ENCODE measurements at places on chromosomes 2 and 18.

DNA sequence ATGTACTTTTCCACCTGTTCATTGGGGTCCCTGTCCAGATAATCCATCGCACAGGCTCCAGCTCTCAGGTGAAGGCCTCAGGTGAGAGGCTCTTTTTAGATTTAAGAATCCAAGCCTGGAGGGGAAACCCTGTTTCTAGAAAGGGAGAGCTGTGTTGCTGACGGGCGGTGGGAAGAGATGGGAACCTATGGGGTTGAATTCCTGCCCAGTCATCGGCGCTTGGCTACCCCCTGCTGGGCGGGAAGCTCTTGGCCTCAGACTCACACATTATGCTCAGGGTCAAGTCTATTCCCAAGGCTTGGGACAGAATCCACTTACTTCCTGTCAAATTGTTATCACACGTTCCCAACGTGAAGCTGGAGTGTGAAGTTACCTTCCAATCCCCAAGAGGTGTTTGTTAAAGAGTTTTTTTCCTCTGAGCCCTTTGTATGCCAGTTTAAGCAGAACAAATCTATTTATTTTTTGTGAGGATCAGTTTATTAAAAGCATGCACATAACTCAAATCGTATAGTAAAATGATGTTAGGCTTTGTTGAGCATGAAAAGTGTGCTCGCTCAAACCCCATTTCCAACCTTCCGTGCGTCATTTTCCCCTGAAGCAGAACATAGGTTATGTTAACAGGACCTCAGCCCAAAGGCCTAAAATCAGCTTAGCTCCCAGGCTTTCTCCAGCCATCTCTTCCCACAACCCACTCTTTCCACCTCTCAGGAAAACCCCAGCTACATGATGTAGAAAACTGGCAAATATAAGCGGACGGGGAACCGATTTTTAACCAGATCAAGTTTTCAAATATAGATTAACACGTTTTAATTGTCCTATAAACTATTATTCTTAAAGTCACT, 181.7 kb upstream of the ETAA1 start:
- DNase-seq, result peak; percentile 53

DNA sequence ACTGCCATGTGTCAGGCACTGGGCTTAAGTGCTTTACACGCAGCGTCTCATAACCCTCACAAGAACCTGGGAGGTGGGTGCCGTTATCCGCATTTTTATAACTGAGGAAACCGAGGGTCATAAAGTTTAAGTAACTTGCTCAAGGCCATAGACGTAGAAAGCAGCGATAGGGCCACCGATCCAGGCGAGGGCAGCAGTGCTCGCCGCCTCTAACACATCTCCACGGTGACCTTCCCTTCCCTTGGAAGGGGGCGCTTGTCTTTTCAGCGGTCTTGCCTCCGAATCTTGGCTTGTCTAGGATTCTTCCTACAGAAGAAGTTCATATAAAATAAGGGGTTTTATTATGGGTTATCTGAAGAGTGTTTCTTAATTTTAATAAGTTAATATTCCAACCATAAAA, 186.6 kb downstream of the GBX2 start:
- DNase-seq, result no peak

- no peak for DNase-seq
Observed at GRCh38 chr2:120231974-120232635, 8.9 kb upstream of the TMEM185B start.

- DNase-seq, result no peak
Observed at GRCh38 chr2:232681527-232681926, 15.6 kb upstream of the GIGYF2 start.

DNA sequence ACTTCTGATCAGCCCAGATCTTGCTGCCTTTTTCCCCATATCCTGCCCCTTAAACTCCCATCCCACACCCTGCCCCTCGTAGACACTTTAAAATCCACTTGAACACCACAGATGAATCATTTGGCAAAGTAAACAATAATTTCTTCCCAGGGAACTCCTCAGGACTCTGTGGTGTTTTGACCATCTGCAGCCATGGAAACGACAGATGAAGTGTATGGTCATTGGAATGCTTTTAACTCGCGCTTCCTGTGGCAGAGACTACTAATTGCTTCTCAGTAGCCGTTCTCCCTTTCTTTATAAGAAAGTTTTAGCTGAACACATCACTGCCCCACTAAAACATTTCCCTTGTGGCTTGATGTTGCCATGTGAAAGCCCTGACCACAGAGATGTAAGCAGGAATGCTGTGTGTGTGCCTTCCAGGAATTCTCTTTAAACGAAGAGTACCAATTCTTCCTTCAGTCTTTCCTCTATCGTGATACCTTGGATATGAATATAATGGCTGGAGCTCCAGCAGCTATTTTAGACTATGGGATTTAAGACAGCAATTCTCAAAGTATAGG, 92.7 kb upstream of the PARD3B start:
- DNase-seq, result no peak

- DNase-seq, result no peak
Observed at GRCh38 chr2:39202639-39203369, 41.0 kb downstream of the CDKL4 start.

DNA sequence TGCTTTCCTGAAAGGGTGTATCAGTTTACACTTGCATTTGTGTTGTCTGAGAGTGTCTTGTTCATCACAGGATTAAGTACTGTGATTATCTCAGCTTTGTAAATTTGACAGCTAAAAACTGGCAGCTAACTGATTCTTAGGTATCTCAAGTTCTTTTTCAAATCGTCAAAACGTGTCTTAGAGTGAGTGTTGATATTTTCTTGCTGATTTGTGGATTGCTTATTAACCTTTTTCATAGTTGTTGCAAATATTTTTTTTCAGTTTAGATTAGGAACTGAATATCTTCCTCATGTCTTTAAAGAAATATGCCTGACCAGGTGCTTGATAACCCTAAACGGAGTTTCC, 41.9 kb downstream of the LRRFIP1 start:
- no peak for DNase-seq

- DNase-seq, result no peak
Observed at GRCh38 chr18:31942291-31942998, 483 bp downstream of the TRAPPC8 start.

GRCh38 chr2:231680285-231680991, 27.9 kb upstream of the PTMA start:
- DNase-seq, result peak; percentile 73

DNA sequence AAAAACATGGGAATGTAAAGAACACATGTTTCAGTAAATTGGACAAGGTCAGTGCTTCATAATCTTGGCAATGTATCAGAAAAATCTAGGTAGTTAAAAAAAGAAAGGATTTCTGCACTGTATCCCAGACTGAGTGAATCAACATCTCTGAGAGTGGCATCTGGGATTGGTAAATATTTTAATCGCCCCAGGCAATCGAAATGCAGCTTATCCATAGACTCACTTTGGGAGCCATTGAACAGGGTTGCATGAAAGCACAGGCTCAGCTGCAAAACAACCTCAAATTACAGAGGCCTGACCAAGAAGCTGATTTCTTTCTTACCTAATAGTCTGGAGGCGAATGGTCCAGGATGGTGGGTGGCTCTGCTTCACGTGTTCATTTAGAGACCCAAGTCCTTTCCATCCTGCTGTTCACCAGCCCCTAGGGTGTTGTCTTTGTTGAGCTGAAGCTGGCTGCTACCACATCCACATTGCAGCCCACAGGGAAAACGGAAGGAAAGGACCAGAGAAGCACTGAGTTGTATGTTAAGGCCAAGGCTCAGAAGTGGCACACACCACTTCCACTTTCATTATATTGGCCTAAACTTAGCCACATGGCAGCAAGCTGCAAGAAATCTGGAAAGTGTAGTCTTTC, 59.0 kb downstream of the MOGAT1 start:
- DNase-seq, result no peak

DNA sequence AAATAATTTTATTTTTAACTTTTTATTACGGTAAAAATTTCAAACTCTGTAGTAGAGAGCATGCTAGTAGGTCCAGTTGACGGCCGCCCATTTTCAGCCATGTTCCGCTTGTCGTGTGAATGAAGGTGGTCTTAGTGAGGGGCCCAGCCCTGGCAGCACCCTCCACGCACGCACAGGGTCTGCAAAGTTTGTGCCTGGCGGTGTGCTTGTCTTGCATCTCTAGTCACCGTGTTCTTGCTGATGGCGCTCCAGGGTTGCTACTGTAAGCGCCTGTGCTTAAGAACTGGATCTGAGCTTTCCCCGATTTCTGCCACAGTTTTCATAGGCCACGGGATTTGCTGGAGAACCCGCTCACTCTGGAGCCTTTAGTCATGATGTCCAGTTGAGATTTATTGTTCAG, 28.9 kb downstream of the LDLRAD4 start:
- DNase-seq, result no peak

GRCh38 chr2:86031606-86032005, 74.1 kb downstream of the POLR1A start:
- no peak for DNase-seq

GRCh38 chr2:55196526-55196925, 35.6 kb downstream of the CLHC1 start:
- no peak for DNase-seq

DNA sequence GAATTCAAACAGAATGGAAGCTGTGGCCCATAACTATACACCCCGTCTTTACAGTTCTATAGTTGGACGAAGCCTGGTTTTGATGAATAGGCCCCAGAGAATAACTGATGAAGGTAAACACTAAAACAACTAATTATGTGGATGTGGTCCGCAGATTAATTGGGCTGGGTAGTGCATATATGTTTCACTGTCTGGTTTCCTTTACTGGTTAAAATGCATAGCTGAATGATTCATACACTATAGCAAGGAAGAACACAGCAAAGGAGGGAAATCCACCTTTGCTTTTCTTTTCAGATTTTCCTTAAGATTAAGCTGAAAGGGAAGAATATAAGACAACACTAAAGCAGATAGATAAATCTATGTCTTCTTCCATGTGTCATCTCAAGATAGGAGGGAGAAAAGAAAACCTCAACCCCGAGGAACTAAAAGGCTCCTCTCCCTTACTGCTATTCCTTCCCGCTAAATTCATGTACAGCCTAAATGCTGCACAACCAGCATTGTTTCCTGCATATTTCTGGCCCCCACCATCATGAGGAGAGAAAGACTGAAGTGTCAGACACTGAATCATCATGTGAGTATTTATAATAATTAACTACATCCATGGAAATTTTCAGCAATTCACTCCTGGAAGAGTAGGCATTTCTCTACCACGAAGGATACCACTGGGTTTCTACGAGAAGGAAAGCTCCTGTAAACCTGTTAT, 297.1 kb upstream of the CCDC68 start:
- DNase-seq, result no peak

DNA sequence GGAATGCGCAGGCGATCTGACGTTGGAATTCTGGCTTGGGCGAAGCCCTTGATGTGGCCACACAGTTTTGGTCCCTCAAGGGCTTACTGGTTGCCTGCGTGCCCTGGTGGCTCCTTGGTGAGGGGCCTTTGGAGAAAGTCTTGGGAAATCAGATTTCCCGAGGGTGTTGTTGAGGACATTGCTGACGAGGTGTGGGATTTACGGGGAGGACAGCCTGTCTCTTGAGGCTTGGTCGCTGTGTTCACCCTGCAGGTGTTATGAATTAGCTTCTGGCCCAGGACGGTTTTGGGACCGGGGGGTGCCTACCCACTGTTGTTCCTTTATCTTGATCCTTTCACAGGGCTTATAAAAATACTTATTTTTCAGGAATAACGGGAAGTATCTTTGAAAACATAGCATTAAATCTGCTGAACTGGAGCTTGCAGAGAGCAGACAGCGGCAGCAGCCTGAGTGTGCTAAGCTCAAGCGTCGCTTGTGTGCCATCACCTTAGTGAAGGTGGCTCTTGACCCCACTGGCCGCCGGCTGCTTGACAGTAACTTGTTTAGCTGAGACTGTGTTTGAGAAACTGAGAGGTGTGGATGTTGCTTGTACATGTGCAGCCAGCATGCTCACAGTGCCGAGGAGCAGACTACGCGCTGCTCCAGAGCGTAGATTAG, 4.2 kb downstream of the CTDP1 start:
- DNase-seq, result no peak

DNA sequence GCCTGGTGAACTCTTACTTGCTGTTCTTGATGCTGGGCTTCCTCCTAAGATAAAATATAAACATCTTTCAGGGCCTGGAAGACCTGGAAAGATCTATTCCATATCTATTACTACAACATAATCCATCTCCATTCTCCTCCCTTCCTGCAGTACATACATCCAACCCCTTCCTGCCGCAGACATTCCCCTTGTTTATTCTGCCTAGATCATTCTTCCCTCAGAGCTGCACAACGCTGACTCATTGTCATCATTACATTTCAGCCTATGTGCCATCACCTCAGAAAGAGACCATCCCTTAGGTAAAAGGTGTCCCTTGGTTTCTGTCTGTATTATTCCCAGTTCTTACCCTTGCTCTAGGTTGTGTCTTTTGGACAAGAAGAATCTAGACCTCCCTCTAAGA, 2.5 kb upstream of the CDH7 start:
- no peak for DNase-seq

GRCh38 chr2:59947917-59948541, 605.4 kb downstream of the BCL11A start:
- no peak for DNase-seq

- no peak for DNase-seq
Observed at GRCh38 chr2:43178602-43179542, 47.5 kb downstream of the ZFP36L2 start.

DNA sequence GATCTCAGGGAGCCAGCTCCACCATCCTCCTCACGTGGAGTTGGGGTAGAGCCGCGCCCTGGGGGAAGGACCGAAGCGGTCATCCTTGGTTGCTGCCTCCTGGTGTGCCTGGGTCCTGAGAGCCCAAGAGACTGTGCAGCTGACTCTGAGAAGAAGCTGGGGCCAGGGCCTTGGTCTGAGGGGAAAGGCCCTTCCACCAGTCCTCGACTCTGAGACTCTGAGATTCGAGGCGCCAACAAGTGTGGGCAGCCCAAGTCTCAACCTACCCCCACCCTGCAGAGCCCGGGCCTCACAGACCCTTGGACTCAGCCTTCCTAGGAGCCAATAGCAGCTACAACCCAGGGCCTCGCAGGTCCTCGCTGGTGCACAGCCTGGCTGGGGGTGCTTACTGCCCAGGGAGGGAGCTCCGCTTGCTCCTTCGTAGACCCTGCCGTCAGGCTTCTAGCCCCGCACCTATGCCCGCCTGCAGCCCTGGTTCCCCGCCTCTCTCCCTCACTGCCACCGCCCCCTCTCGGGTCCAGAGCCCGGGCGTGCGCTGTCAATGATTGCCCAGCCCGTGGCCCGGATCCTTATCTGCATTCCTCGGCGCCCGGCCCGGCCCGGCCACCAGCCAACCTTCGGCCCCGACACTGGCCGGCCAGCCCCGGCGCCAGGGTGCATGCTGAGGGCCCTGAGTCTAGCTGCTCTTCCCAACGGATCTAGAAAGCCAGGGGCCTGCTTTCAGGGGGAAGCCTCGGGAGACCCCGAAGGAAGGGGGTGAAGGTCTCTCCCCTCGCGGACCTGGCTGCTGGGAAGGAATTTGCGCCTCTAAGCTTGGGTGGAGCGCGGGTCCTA, 2.0 kb downstream of the IHH start:
- DNase-seq, result no peak

GRCh38 chr2:106107509-106108131, 86.5 kb downstream of the UXS1 start:
- DNase-seq, result no peak

DNA sequence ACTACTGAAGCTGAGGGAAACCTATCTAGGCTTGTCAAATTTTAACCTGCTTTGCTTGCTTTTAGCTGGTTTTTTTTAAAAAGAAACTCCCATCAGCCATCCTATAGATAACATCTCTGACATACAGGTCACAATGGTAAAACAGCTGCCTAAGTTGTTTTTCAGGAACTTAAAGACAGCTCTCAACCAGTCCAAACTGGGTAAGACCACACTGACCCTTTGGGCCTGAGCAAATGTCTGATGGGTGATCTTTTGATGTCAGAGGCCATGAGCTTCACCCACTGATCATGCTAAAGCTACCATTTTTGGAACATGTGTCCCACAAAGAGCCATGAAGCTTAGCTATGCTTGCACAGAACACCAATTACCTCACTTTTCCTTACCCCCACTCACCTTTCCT, 50.0 kb upstream of the TANC1 start:
- DNase-seq, result no peak

- DNase-seq, result no peak
Observed at GRCh38 chr2:64115808-64116598, 28.2 kb downstream of the PELI1 start.
